ENCODE measurements at places on chromosomes 5 and 9.

DNA sequence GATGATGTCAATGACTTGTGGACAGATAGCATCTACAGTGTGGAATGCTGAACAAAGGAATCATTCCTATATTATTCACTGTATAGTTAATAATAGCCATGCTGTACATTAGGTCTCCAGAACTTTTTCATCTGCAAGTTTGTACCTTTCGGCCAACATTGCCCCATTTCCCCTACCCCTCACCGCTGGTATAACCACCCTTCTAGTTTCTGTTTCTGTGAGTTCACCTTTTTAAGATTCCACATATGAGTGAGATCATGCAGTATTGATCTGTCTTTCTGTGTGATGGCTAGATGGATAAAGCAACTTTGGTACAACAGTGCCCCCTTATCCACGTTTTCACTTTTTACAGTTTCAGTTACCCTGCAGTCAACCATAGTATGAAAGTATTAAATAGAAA lies 18.8 kb upstream of the ALDH1B1 start:
- DNase-seq: no peak

DNA sequence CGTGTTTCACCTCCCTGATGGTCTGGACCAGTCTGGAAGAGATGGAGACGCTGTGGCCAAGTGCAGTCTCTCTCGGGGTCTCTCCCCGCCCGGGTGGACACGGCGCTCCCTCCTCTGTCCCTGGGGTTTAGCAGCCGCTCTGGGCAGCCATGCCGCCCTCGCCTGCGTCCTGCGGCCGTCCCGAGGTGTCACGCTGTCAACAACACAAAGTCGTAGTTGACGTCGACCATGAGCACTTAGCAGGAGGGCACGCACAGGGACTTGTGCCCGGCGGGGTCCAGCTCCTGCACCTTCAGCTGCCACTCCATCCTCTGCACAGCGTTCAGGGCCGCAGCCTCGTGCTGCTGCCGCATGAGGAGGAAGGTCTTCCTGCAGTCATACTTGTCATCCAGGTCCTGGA lies 368.9 kb downstream of the CDH9 start:
- no peak for DNase-seq

DNA sequence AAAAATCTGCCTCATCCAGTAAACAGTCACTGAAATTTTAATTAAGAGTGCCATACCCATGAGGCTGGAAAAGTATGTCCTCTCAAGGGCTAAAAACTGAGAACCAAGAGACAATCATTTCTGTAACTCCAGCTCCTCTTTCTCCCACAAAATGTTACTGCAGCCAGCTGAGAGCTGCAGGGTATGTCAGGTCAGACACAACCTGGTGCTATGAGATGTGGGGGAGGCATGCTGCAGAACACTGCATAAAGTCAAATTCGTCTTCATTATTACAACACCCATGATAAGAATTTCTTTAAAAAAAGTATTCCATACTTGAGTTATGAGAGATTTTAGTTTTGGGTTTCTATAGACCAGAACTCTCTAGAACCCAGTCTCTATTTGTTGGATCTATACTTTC lies 162.2 kb downstream of the CDC42SE2 start:
- DNase-seq: no peak

- no peak for DNase-seq
These were observed 12.5 kb upstream of the ADAMTSL1 start for GRCh38 chr9:18461496-18461895.

GRCh38 chr9:94256007-94256406 lies 3.1 kb upstream of the ZNF169 start:
- DNase-seq: no peak

DNA sequence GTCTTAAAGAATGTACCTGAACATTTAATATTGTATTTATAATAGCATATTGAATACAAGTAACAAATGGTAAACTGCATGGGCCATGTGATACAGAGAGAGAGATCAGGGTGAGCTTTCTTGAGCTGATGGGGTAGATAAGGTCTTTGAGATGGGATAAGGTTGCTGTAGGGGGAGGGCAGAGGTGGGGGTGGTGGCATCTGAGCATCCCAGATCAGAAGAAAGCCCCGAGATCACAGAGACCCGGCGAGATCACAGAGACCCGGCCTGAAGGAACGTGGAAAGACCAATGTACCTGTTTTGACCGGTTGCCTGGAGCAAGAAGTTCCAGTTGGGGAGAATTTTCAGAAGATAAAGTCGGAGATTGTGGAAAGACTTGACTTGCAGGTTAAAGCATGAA lies 6.6 kb downstream of the SMARCA2 start:
- no peak for DNase-seq

GRCh38 chr9:126671381-126671831 lies 57.7 kb downstream of the LMX1B start:
- no peak for DNase-seq

- DNase-seq: no peak
These were observed 104.0 kb downstream of the MAMDC2 start for GRCh38 chr9:70147651-70148050.

DNA sequence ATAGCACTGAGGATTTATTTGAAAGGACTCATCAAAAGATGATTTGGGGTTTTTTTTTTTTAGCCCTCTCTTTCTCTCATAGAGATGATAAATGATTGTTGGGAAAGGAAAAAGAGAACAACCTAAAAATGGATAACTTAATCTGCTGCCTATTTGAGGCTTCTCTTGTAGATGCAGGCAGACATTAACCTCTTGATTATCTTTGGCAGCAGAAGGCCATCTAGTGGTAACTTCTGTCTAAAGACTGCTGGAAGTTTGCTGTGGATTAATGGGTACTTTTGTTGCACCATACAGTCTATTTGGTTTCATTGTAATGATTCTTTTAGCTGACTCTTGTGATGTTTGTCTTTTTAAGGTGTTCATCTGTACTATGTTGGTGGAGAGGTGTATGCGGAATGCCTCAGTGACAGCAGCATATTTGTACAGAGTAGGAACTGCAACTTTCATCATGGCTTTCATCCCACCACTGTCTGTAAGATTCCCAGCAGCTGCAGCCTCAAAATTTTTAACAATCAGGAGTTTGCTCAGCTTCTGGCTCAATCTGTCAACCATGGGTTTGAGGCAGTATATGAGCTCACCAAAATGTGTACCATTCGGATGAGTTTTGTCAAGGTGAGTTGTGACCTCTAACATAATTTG lies 18.8 kb downstream of the SMIM32 start:
- DNase-seq: no peak

- no peak for DNase-seq
These were observed 119.8 kb downstream of the GABRG2 start for GRCh38 chr5:162187371-162187770.

DNA sequence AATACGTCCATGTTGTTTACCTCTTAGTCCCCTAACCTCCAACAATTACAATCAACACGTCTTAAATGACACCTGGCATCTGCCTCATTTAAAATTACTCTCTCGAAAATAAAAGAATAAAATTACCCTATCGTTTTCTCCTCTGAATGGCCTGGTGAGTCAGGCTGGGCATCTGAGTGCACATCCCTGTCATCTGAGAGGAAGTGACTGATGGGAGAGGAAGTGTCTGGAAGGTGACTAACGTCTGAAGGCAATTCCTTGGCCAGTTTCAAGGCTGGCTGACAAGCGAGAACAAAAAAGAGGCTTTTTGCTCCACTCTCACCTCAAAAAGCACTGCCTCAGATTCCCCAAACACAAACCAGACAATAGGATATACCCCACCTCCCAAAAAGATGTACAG lies 57.7 kb downstream of the MAPKAP1 start:
- no peak for DNase-seq

DNA sequence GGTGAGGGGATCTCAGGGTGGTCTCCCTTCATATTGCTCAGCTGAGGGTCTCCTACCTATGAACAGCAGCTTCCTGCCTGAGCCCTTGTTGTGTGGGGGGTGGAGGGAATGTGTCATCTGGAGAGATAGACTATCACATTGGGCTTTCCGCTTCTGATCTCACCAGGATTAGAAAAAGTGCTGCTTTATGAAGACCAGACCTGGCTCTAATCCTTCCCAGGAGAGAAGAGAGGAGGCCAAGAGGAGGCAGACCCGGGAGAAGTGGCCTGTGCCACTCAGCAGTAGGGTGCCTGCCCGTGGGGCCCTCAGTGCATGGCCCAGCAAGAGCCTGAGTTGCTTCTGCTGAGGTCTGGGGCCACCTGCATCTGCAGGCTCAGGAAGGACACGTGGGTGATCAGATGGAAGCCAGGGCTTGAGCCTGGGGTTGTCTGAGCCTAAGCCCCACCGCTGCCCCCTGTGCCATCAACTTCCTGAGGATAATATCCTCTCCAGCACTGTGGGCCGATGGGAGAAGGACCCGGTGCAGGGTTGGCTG lies 22.1 kb upstream of the COL5A1 start:
- DNase-seq: no peak

- DNase-seq: no peak
These were observed 64.2 kb upstream of the CPEB4 start for GRCh38 chr5:173823721-173824567.

DNA sequence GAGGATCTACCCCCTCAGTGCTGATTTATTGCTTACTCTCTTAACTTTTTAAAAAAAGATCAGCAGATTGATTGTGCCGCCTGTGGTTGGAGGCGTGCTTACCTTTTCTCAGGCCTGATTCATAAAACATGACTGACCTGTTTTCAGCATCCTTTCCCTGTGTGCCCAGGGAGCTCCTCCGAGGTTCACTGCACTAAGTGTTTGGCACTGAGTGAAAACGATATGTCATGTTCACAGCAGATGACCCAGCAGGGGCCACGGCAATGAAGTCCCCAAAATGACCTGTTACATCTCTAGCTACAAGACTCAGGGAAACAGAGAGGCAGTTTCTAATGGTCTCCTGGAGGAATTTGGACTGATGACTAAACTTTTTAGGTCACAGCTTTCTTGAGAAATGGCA lies 69.9 kb downstream of the INSYN2B start:
- DNase-seq: no peak

- DNase-seq: no peak
These were observed 144.9 kb downstream of the PRKACG start for GRCh38 chr9:68869022-68869421.

GRCh38 chr9:87343816-87344430 lies 153.7 kb upstream of the DAPK1 start:
- no peak for DNase-seq

GRCh38 chr5:102700120-102700831 lies 54.8 kb upstream of the PAM start:
- no peak for DNase-seq

DNA sequence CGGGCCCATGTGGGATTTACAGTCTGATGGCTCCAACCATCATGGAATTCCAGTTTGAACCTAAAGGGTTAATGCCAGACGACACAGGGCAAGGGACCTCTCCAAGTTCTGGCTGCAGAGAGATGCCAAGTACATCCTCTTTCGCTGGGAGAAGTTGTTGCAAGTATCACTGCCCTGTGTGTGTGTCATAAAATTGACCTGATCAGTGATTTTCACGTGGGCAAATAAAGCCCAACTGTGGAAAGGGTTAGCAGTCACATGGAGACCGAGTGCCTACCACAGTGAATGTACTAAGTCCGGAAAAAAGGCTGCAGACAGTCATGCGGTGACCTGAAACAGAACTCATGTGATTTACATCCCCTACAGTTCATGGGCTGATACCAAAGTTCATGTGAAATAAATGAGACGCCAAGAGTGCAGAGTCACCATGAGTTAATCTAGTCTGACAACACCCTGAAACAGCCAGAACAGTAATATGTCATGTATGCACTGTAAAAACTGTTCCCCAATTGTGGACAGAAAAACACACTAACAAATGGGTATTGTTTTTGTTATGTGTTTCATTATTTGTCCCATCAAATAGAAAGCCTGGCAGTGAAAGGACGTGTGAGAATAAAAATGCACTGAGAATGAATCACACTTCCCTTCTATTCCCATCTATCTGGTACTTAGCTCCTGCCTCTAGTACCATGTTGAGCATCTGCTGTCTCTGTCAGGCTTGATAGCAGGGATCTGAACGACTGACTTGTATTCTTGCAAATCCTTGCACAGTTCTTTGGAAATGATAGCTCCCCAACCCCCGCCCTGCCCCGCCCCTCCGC lies 115.7 kb downstream of the SUSD1 start:
- no peak for DNase-seq

- no peak for DNase-seq
These were observed 49.3 kb upstream of the HK3 start for GRCh38 chr5:176948458-176948857.

- no peak for DNase-seq
These were observed 57.9 kb downstream of the TGFBR1 start for GRCh38 chr9:99162759-99163364.

DNA sequence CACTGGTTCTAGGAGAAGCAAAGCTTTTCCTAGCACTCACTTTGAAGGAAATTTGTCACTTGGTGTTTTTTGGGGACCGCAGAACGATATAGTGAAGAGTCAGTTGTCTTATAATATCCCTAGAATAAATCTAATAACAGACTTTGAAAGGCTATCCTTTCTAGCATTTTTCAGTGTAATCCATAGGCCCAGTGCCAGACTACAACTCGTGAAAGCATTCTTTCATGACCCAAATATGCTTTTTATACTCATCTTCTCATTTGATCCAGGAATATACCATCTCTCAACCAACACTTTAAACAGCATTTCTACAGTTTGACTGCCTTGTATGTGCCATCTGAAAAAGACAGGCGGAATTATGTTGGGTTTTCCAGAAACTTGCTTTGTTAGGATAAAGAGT lies 104.0 kb downstream of the ERCC6L2 start:
- DNase-seq: no peak

- no peak for DNase-seq
These were observed 15.5 kb upstream of the TRIM32 start for GRCh38 chr9:116671605-116672004.

GRCh38 chr9:81633952-81634854 lies 55.1 kb downstream of the TLE1 start:
- DNase-seq: no peak

DNA sequence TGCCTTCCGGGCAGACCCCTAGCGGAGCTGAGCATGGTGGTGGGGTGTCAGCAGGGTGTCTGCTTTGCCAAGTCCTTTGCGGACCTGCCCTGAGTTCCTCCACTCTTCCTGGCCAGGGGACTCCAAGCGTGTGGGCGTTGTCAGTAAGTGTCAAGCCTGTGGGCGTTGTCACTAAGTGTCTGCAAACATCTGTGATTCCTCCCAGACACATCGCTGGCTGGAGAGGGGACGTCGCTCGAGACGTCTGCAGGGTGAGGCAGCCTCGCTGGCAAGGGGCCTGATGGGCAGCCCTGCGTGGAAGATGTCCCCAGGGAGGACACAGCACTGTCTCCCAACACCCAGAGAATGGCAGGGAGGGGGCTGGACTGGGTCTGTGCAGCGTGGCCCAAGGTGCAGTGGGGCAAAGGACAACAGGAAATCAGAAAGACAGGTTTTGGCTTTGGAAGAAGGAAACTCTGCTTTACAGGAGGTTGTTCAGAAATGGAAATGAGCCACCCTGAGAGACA lies 28.8 kb downstream of the ADAMTSL2 start:
- DNase-seq: no peak

- DNase-seq: no peak
These were observed 61.9 kb upstream of the ORM1 start for GRCh38 chr9:114261026-114261425.

- DNase-seq: no peak
These were observed 64.6 kb downstream of the ADAMTS12 start for GRCh38 chr5:33827018-33827707.

- DNase-seq: no peak
These were observed 117.5 kb upstream of the FSTL4 start for GRCh38 chr5:133729800-133730199.

GRCh38 chr9:133978899-133979272 lies 13.2 kb downstream of the VAV2 start:
- no peak for DNase-seq

Data from stimulated activated CD4-positive, alpha-beta T cell treated with anti-CD3 and anti-CD28 coated beads, Interleukin-1b, Interleukin-23, amount 100 ng/mL, for 4 hours (primary cell).